NCI-H1105 (cell line): ENCODE measurements at places on chromosomes 2 and 18.

- DNase-seq = no peak
Measured at GRCh38 chr2:204191574-204191973, 255.0 kb downstream of the ICOS start.

DNA sequence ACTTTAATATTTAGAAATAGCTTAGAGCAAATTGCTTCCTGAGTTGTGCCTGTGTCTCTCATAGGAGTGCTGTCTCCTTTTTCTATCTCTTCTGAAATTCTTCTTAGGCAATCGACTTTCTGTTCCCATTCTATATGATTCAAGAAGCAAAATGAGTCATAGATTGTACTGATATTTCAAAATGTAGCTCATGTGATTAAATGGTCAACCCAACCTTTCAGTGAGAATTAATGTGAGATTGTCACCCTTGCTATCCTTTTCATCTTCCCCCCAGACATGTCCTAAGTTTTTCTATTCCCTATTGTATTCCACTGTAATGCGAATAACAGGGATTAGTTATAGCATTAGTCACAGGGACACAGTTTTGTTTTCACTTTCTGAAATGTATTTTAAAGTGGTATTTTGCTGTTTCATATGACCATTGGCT is 413.6 kb downstream of the THSD7B start:
- no peak for DNase-seq

DNA sequence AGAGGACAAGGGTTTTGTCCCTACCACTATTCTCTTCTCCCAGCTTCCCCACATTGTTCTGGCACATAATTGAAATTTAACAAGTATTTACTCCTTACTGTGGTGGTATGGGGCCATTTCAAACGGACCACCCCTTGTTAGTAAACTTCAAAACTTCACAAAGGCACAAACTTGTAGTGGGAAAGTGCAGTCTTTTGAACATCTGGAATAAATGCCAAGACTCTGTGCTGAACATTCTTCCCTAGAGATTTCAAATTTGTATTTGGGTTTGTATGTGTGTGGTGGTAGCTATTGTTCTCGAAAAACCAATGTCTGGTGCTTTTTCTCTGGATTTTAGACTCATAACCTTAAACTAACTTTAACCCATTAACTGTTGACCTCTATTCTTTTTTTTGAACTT is 151.6 kb downstream of the NRP2 start:
- no peak for DNase-seq

DNA sequence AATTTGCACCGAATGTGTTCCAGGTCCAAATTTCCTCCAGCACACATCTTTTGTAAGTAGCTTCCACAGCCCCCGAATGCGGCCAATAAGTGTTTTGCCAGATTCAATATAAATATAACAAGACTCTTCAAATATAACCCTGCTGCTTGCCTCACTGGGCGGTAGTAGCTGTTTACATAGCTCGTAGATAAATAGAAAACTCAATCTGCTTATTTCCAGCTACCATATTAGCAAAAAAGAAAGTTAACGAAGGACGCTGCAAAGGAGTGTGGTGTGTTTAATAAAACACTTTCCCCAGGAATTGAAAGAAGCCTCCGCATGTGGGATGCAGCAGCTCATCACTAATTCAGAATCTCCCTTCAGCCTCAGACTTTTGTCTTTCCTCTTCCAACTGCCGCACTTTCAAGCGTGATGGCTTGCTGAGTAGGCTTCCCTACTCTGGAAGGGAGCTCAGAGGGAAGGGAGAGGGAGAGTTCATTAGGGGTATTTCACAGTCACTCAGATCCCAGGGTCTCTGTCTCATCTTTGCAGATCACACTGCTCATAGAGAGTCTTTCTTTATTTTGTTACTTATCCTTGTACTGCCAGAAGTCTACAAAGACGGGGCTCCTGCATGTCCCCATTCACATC is 367.0 kb downstream of the RND3 start:
- no peak for DNase-seq

DNA sequence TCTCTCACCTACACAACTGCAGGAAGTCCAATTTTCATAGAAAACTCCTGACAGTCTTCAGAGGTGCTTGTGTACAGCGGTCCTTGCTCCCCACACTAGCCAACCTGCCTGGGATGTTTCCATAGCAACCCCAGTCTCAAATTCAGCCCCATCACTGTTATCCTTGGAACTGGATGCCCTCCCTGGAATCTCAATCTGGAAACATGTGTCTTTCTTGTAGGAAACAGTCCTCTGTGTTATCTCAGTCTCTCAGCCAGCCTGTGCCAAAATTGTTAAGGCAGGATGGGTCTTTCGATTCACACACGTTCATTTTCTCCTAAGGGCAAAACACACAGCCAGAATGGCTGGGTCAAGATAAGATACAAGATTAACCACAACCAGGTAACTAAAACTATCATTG is 295.5 kb upstream of the RND3 start:
- DNase-seq = no peak

GRCh38 chr18:7681298-7681697 is 114.2 kb downstream of the PTPRM start:
- DNase-seq = no peak

DNA sequence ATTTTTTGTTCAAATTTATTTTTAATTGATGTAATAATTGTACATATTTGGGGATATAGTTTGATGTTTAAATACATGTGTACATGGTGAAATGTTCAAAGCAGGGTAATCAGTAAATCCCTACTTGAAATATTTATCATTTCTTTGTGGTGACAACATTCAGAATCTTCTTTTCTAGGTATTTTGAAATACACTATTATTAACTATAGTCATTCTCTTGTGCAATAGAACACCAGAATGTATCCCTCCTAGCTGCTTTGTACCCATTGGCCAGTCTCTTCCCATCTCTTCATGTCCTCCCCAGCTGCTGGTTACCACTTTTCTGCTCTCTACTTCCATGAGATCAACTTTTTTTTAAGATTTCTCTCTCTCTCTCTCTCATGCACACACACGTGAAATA is 126.5 kb downstream of the ZNF407 start:
- no peak for DNase-seq

- DNase-seq = no peak
Measured at GRCh38 chr2:179036353-179036905, 13.5 kb downstream of the CCDC141 start.

- no peak for DNase-seq
Measured at GRCh38 chr2:203722411-203722810, 16.0 kb downstream of the CD28 start.

- DNase-seq = no peak
Measured at GRCh38 chr2:158926478-158926948, 41.9 kb upstream of the TANC1 start.

DNA sequence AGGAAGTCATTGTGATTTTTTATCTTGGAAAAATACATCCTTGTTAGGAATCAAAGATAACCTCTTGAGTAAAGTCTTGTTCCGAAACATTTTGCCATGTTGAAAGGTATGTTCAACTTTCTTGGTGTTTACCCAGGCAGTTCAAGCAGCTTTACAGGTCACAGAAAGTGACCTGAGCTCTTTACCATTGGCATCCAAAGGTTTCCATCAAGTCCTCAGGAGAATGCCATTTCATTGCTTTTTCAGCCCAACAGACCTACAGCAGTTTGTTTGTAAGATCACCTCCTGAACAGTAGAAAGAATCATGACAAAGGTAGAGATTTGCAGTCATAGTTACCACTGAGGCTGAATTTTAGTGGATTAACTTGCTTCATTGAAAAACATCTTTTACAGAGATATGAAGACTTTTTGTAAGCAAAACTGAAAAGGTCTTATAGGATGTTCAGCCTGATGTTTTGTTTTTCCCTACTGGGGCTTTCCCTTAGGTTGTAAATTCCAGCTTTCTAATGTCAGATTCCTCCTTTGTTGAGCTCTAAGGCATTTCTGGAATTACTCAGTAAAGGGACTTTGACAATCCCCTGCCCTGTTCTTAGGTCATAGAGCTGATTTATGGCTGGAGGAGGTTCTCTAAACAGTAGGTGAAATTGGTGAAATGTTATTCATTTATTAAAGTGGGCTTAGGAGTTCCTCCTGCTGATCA is 236.8 kb upstream of the RBMS1 start:
- no peak for DNase-seq
